ENCODE measurements at places on chromosomes 13 and 19.

DNA sequence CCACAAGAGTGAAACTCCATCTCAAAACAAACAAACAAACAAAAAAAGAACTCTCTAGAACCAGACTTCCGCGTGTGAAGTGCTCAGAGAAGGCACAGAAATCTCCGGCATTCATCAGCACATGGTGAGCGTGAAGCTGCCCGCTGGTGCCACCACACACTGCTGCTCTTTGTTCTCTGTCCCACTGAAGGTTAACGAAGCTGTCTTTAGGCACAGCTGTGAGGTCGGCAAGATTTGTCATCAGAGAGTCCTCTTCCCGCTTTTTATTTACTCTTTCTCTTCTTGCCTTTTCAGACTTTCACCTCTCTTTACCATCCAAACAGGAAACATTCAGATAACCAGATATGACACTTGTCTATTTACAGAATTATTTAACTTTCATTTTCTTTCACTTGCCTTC is 115.2 kb upstream of the ARGLU1 start:
- no peak for DNase-seq

GRCh38 chr19:50024719-50025021 is 502 bp downstream of the VRK3 start:
- no peak for DNase-seq

DNA sequence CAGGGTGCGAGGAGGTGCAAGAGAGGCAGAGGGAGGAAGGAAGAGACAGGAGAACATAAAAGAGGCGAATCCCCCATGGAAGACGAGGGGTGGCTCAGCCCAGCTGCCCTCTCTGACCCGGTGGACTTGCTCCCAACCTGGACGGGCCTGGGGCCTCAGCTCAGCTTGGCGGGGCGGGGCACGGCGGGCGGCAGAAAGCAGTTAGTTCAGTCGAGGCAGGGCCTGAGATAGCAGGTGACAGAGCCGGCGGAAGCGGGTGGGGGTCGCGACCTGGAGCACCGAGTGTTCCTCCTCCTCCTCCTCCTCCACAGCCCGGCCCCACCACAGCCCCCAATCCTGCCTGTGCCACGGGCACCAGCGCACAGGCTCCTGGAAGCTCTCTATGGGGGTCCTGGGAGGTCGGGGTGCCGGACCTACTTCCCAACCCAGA is 7.0 kb upstream of the CACTIN start:
- no peak for DNase-seq

DNA sequence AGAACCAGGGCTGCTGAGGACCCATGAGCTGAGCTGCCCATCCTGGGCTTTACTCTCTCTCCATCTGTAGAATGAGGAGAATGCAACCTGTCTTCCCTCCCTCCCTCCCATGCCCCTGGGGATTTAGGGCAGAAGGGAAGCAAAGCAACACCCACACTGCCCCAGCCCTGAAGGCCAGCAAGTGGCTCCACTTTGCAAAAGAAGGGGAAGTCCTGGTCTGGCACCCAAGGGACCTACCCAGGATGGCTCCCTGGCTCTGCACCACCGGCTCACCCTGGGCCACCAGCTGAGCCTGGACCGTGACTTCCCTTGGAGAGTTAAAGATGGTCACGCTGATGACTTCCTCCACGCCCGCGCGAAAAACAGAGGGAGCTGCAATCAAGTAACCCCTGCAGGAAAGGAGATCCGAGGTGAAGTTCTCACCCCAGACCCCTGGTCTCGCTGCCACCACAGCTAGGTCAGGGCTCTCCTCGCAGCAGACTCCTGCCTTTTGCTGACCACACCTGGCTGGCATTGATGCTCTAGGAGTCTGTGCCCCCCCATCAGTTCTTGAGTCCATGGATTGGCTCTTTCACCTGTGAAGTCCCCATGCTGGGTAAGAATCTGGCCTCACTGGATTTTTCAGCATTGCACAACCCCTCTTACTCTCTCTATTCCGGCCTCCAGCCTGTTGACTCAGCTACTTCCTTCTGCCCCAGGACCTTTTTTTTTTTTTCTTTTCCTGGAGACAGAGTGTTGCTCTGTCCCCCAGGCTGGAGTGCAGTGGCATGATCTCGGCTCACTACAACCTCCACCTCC is 4.6 kb downstream of the CPAMD8 start:
- DNase-seq, result no peak

DNA sequence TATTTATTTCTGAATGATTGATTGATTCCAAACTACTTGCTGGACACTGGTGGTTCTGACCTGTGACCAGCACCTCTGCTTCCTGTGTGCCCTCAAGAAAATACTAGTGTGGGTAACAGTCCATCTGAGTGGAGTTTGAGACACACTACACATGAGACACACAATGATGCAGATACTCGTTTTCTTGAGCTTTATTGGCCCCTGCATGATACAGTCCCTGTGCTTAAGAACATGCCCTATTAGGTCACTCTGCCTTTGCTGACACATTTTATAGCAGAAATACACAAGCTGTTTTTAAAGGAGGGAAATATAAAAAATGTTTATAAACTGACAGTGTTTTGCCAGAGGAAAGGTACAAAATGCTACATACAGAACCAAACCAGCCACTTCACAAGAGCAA is 126.9 kb downstream of the STK24 start:
- DNase-seq, result no peak

DNA sequence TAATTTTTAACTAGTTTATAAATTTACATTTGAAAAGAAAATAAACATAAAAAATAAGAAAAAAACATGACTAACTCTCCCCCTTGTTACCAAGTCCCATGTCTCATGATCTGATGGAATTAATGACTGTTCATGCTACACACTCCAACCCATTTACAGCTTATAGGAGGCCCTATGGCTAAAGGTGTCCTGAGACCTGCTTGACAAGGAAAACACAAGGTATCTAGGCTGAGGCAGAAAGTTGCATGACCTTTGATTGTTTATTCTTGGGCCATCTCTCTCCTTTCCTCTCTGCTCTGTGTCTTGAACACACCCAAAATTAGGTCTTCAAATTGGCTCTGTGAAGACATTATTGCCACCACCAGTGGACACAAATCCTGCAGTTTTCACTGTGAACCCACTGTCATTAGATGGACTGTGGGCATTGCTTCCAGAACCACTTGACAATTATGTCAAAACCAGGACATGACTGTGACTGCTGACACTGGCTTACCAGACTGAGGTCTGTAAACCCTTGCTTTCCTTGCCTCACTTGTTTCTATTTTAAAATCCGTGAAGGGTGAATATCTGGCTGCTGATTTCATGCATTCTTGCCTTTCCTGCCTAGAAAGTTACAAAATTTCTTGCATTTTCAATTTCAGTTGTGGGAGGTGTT is 386.5 kb upstream of the SPRY2 start:
- no peak for DNase-seq

DNA sequence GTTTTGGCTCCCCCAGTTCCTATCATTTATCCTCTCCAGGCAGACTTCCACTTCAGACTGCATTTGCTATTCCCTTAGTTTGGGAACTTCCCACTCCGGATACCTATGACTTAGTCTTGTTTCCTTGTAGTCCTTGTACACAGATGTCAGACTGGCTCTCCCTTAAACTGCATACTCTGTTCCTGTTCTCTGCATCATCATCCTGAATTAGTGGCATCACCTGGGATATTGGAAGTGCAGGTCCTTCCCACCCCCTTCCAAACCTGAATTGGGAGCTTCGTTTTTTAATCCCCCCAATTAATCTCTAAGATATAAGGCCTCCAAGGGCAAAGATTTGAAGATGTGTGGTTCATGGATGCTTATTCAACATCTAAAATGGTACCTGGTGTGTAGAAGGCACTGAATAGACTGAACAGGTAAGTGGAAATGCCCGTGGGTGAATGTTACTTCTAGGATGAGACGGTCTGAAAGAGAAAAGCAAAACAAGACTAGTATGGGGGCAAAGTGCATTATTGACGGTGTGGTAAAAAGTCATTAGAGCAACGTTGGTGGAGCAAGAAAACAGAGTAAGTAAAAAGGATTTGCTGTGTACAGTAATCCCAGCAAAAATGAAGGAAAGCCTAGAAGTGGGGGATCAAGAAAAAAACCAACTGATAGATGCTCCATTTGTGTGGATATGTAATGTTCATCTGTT is 9.6 kb downstream of the MIR17HG start:
- DNase-seq, result no peak

- no peak for DNase-seq
Measured at GRCh38 chr13:77515785-77516184, 19.7 kb upstream of the SCEL start.

Measured in RCC 7860 (cell line).